Trophoblast cell (in vitro differentiated cells and primary cell): ENCODE measurements at places on chromosomes 16 and 17.

DNA sequence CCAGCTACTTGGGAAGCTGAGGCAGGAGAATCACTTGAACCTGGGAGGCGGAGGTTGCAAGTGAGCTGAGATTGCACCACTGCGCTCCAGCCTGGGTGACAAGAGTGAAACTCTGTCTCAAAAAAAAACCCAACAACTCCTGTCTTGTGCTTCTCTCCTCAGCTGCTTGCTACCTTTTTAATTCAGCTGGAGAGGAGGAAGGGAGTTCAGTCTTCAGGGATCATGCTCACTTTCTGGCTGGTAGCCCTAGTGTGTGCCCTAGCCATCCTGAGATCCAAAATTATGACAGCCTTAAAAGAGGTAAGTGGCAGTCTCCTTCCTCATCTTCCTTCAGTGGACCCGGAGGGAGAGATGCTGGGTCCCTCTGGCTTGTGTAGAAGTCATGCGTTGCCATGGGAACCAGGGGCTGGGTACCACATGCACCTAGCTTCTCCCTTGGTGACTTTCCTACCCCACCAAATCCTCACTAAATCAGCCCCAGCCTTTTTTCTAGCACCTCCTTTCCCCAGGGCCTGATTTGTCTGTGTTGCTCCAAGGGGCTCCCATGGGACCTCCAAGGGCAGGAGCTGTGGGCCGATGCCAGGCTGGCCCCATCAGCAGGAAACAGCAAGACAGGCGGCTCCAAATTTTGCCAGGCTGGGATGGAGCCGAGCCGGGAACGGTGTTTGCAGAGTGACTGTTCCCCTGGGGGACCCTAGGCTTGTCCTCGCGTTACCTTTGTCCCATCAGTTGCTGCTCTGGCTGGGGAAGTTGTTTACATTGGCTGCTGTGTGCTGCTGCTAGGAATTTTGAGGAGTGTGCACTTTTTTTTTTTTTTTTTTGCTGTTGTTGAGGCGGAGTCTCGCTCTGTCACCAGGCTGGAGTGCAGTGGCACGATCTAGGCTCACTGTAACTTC is 65.2 kb downstream of the ABCC1 start:
- DNase-seq = no peak

DNA sequence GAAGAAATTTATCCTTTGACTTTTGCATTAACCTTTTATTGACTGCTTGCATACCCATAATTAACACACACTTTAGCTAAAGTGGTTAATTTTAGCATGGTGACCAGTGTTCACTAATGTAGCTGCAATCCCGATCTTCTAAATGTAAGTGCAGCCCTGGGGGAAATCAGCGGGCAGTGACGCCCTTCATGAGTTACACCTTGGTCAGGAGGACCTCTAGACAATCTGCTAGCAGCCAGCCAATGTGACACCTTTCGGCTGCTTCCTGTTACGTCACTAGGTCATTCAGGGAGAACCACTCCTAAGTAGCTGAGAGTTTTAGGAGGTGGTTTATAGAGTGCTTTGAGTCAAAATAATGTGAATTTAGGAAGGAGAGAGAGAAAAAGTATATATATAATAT is 180.5 kb downstream of the IRX3 start:
- DNase-seq = no peak

GRCh38 chr16:35552763-35553162 is 2093.4 kb downstream of the TP53TG3F start:
- no peak for DNase-seq

- no peak for DNase-seq
Observed at GRCh38 chr17:78144736-78145641, 1.2 kb upstream of the C17orf99 start.

- DNase-seq = no peak
Observed at GRCh38 chr17:80663781-80664206, 119.2 kb downstream of the RPTOR start.

- no peak for DNase-seq
Observed at GRCh38 chr17:58693751-58694150, 1.3 kb downstream of the RAD51C start.

GRCh38 chr17:69485901-69486643 is 71.6 kb downstream of the MAP2K6 start:
- DNase-seq = no peak

DNA sequence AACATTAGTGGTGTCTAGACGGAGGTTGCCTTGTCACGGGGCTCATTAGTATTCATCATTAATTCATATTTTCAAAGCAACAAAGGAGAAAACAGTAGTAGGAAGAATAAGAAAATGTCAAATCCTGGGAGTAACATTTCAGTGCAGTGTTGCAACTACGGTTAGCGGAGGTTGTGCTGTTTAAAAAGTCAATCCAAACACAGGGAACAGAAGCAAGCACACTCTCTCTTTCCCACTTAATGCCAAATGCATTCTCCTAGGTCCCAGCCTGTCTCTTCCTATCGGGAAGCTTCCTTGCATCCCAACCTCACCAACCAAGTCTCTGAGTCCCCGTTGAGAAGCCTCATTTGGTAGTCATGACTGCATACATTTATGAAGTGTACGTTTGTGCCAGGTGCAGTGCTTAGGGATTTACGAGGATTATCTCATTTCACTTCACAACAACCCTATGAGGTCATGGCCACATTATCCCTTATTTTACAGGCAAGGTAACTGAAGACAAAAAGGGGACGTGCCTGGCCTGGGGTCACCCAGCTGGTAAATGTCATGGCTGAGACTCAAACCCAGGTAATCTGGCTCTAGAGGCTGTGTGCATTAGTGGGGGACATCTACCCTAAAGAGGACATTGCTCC is 283.6 kb upstream of the SALL1 start:
- no peak for DNase-seq

GRCh38 chr16:50684823-50685461 is 3.8 kb upstream of the SNX20 start:
- peak; percentile 76 for DNase-seq

DNA sequence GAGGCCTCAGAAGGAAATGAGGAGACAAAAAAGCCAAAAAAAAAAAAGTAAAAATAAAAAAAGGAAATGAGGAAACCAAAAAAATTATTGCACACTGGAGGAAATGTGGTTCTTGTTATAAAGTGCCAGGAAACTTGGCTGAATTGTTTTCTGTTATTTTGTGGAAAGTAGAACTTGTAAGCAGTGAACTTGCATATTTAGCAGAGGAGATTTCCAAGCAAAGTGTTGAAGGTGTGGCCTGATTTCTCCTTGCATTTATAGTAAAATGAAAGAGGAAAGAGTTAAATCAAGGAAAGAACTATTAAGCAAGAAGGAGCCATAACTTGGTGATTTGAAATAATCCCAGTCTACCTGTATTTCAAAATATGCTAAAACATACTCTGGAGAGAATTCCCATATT is 34.1 kb upstream of the CPPED1 start:
- no peak for DNase-seq

DNA sequence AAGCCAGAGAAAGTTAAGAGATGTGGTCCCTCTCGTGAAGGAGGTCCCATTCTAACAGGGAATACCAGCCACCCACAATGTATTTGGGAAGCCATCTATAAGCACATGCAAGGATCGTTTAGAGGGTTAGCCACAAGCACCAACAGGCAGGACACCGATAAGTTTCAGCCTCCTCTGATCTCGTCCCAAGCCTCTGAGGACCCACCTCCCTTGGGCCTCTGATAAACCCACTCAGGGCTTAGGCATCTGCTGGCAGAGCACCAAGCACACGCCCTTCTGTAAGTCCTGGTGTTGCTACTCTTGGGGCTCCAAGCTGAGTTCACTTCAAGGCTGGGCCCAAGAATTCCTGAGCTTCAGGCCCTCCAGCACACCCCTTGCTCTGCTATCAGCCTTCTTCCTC is 5.4 kb upstream of the PNPO start:
- no peak for DNase-seq

DNA sequence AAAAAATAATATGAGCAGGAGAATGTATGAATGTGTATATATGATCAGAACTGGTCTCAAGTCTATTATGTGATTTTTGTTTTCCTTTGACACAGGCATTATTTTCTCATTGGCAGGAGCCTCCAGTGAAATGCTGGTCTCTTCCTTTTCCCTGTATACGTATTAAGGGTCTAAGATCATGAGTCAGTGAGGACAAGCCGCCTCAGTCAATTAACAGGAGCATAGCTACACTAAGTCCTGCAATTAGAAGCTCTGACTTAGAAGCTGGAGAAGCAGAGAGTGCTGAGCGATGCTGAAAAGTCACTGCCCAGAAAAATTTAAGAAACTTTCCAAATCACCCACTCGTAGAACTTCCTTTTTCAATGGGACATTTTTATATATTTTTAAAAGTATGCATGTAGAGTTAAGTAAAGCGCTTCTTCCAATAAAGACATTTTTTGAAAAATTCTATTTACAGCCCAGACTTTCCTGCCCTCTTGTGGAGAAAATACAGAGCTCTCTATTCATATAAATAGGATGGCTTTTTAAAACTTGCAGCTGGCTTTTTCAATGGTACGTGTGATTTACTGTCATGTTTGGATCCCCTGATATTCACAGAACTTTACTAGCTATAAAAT is 70.2 kb upstream of the PSMD7 start:
- DNase-seq = no peak

- DNase-seq = no peak
Observed at GRCh38 chr17:2983255-2983654, 80.2 kb downstream of the OR1D5 start.

DNA sequence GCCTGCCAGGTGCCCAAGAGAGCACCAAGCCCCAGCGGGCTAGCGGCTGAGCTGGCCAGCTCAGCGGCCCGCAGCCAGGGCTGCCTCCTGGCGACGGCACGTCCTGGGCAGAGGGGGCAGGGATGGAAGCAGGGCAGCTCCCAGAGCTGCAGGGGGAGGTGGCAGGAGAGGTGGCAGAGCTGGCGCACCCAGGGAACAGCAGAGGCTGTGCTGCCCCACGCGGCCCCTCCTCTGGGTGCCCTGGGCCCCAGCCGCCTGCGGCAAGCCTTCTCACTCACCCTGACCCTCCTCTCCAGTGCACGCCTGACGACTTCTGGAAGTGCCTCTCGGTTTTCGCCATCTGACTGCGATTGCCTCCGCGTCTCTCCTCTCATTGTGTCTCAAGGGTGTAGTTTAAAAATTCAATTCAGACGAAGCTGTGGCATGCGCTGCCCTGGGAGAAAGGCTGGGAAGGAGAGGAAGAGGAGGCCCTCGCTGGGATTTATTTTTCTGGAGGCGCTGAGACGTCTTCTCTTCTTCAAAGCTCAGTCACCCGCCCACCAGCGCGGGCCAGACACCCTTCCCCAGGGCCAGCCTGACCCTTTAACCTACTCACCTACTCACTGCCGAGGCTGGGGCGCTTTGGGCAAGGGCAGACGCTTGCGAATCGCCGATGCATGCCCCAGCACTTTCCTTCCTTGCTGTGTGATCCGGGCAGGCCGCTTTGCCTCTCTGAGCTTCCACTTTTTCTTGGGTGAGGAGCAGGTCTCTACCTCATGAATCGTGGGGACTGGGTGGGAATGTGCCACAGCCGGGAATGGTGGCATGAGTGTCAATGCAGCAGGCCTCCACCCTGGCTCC is 24.9 kb downstream of the GSE1 start:
- DNase-seq = no peak

GRCh38 chr16:81937305-81938038 is 73.8 kb downstream of the SDR42E1 start:
- DNase-seq = no peak

DNA sequence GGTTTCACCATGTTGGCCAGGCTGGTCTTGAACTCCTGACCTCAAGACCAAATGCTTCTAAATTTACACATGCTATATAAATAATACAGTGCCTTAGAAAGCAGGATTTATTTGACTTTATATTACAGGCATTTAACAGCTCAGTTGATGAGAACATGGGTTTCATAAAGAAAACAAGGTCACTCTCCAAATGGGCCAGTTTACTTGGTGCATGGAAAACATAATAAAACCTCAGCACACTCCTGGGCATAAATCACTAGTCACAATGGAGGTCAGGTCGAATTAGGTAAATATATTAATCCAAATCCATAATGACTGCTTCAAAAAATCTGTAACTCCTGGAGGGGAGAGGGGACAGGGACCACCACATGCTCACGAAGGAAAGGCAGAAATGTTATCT is 24.5 kb downstream of the APPBP2 start:
- DNase-seq = no peak

GRCh38 chr16:46871597-46871996 is 12.6 kb upstream of the GPT2 start:
- no peak for DNase-seq

- DNase-seq = peak; percentile 95
Observed at GRCh38 chr16:19086322-19087199, 19.1 kb downstream of the COQ7 start.

- DNase-seq = no peak
Observed at GRCh38 chr17:50693036-50693682, 14.6 kb downstream of the ANKRD40 start.

GRCh38 chr17:34171245-34171818 is 83.8 kb upstream of the CCL2 start:
- peak; percentile 51 for DNase-seq

DNA sequence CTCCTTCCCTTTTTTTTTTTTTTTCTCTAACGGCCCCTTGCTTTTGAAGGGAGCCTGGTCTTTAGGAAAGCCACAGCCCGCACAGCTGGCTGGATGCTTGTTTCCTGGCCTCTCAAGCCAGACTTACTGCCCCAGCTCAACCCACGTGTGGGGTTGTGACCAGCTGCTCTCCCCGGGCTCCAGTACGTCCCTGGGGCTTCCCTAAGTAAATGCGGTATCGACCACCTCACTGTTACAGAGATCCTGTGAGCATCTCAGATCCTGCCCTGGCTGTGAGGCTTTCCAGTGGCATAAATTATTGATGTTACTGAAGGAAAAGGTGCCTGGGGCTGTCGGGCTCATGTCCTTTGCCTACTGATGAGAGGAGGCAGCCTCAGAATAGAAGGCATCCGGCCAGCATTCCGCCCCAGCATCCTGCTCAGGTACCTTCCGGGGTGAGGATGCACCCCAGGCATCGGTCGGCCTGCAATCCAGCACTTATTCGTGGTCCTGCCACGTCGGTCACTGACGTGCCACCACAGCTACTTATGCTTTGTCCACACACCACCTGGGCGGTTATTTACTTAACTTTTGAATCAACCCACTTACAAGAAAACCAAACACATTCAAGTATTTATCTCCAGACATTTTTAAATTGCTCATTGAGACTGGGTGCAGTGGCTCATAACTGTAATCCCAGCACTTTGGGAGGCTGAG is 9.6 kb downstream of the GPRC5B start:
- no peak for DNase-seq

- peak; percentile 33 for DNase-seq
Observed at GRCh38 chr16:69253870-69254341, 57.2 kb upstream of the VPS4A start.

DNA sequence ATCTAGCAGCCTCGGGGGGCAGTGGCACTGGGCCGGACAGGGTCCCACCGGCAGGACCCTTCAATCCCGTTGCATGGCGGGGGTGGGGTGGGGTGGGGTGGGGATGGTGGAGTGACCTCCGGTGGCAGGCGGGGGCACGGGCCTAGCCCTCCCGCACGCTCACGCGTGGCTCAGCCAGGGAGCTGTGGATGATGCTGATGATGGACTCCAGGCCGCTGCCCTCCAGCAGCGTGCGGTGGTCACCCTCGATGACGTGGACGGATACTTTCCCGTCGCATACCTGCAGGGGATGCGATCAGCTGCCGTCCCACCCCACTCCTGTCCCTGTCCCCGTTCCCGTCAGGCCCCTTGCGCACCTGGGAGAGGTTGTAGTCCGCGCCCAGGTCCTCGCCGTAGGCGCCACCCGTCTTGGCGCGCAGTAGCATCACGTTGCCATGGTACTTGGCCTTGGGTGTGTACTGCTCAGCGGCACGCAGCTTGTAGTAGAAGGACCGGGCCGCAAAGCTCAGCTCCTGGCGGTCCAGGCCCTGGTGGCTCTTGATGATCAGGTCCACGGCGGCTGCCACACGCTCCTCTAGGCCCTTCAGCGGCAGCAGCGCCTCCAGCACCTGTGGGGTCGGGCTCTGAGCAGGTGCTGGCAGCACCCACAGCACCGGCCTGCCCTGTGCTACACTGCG is 13.5 kb upstream of the DUS1L start:
- no peak for DNase-seq
